T-cell (primary cell): ENCODE measurements at places on chromosomes 12 and 14.

DNA sequence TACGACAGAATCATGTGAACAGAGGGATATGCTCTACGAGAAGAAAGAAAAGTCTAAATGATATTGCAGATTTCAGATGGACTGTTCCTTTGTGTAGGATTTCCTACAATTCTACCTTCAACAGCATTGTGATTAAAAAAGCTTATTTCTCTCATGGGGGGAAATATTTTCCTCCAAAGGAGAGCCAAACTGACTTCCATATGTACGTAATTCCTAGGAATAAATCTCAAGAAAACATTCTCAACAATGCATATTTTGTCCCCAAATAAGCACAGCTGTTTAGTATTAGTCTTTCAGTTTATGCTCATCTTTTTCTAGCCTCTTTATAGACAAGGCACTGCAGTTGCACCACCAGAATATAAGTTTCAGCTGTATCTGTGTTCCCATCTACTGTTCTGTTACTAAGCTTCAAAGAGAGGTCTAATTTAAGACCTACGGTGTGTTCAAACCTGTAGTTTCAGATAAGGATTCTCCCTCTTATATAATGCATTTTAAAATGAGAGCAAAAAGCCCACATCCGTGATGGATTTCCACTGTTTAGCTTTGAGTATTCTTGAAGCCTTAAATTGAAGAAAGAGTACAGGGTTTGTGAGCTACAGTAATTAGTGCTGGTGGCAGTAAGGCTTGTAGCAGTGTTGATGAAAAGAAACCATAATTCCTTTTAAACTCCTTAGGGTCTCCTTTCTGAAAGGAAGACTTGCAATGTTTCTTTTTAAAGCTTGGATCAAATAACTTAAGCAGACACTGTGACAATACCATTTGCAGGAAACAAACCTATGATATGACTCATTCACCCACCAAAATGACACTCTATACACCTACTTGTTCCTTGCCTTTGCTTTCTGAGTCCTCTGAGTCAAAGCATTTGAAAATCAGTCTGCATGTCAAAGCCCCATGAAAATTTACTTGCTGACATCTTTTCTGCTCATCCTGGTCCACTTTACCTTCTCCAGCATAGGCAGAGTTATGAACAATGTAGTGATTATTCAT is 754.1 kb downstream of the NOVA1 start:
- DNase-seq = no peak

DNA sequence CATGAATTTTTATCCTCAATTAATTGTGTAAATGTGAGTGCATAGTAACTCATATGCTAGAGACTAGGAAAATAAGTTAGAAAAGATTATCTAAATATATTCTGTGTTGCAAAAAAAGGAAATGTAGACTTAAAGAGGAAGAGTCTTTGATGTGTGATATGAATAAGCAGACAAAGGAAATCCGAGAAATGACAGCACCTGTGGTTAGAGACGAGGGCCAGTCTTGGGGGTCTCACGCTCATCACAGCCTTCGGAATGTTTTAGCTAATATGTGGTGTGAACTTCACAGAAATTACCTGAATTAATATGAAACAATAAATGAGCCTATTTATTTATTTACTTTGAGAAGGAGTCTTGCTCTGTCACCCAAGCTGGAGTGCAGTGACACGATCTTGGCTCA is 11.6 kb downstream of the ATP6V0A2 start:
- no peak for DNase-seq

DNA sequence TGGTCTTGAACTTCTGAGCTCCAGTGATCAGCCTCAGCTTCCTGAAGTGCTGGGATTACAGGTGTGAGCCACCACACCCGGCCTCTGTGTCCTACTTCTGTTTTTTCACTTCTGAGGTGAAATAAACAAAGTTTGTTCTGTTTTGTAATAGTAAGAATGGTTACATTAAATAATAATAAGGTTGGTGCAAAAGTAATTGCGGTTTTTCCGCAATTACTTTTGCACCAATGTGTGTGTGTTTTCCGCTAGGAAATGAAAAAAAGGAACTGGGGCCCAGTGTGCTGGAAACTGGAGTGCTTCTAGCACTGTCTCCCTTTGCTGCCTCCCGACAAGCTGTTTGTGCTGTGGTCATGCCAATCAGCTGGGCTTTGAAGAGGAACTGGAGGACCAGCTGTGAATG is 140.9 kb downstream of the NTS start:
- DNase-seq = no peak

DNA sequence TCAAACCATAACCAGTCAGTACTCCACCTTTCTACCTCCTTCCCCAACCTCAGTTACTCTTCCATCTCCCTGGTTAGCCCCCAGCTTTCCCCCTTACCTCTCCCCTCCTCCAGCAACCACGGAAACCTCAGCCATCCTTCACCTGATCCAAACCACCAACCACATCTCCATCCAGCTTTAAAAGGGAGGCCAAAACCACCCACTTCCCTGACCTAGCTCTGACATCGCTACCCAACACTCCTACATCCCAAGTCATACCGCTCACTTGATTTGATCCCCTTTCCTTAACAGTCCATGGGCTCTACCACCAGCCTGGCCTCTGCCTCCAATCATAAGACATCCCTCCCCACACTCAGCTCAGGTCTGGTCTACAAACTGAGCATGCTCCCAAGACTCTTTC is 1.5 kb downstream of the RAB35 start:
- no peak for DNase-seq

GRCh38 chr14:90675399-90675798 is 140.8 kb downstream of the TTC7B start:
- no peak for DNase-seq

- DNase-seq = peak; percentile 71
Observed at GRCh38 chr12:52082988-52083637, 3.6 kb downstream of the SMIM41 start.

DNA sequence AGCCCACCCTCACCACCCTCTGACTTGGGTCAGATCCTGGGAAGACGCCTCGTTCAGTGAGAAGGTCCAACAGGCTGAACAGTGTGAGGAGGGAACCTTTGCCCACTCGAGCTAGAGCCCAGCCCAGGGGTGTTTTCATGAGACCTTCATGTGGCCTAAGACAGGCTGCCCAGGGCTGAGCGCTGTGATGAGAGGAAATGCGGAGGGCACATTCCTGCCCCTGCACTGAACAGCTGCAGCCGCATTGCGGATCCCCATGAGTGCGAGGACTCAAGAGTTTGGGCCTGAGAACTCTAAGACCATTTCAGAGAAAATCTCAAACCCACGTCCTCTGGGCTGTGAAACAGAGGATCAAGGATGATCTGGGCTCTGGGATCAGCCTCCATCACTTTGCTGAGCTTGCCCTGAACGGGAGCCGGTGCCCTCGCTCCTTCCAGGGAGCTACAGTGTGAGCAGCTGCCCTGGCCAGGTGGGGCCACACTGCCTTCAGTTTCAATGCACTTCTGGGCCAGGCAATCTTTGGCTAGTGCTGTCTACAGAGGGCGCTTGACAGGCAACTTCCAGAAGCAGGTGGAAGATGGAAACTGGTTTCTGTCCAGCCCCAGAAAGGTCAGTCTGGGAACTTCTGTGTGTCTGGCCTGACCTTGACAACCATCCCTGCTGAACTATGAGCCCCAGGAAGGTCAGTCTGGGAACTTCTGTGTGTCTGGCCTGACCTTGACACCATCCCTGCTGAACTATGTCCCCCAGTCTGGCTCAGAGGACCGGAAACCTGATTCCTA is 43.5 kb upstream of the P2RX7 start:
- DNase-seq = no peak

DNA sequence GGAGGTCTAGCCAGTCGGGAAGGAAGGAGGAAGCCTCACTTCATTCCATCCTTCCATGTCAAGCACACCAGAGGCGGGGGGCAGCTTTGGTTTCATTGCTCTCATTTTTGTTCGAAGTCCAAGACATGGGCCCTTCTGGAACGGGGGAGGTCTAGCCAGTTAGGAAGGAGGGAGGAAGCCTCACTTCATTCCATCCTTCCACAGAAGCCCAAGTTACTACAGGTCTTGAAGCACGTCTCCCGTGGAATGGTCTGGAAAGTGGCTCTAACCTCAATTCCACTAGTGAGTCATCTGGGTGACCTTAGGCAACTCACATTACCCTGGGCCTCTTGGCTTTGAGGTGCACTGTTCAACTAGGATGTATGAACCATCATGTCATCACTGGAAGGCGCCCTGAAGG is 156.3 kb downstream of the NTF3 start:
- no peak for DNase-seq

DNA sequence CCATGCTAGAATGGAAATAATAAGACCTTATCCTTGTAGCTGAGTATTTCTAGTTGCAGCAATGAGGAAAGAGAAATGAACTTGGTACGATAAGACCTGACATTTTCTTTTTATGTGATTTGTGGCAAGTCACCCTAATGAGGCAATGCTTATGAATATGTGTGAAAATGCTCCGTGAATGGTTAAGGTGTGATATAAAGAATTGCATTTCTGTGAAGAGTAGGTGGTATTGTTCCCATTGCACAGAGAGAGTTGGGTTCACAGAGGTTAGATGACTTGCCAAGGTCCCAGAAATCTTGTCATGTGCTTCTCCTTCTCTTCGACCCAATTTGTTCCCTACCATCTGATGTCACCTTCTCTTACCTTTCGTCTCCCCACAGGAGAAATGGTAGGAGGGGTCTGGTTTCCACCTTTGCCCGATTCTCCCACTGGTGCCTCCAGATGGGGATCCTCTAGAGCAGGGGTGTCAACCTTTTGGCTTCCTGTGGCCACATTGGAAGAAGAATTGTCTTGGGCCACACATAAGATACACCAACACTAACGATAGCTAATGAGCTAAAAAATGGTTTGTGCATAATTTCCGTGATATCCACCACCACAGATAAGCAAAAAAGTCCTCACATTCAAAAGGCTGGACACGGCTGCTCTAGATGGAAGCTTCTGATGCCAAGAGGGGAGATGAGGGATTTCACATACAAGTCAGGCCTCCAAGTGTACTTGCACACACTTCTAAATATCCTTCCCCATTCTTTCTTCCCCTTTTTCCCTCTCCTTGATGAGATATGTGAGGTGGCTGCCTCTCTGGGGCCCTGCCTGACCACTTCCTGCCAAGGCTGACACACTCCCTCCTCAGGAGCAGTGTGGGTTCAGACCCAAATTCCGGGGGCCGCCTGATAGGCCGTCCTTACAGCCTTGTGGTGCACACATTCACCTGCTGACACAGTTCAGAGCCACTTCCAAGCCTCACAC is 96.1 kb downstream of the PLXNC1 start:
- DNase-seq = peak; percentile 12

DNA sequence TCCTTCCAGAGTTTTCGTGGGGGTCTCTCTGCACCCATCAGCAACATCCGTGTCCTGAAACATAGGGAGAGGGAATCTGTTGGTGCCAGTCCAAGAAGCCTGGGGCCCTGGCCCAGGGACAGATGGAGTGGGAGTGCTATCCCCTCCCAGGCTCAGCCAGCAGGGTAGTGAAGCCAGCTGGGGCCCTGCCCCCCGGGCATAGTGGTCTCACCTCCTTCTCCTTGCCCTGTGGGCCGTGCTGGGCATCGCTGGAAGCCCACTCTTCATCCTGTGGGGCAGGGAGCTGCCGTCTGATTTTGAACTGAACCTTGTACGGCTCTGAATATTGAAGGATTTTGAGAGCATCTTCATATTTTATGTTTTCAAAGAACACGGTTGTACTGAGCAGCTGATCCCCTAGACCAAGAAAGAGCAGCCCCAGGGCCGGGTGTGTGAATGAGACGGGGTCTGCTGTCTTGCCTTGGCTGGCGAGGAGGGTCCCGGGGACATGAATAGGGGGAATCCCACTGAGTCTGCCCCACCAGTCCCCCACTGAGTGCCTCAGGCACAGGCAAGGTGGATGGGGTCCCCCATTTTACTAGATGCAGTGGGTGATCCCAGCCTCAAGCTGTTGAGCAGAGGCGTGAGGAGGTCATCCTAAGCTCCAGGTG is 23.3 kb downstream of the AHNAK2 start:
- no peak for DNase-seq

DNA sequence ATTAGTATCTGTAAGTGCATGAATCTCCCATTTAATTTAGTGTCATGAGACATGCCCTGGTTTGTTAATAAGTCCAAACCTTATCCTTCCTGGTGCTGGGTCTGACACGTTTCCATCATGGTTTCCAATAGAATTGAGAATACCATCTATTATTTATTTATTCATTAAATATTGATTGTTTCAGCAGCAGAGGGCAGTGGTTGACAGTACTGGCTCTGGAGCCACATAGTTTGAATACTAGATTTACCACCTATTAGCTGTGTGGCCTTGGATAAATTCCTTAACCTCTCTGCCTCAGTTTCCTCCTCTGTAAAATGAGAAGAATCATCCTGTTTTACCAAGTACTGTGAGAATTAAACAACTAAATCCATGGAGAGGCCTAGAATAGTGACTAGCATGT is 941 bp upstream of the STAB2 start:
- no peak for DNase-seq

- peak; percentile 87 for DNase-seq
Observed at GRCh38 chr12:9741726-9742125, 8.8 kb upstream of the CLECL1 start.

GRCh38 chr14:68564826-68565759 is 227.8 kb downstream of the ZFP36L1 start:
- no peak for DNase-seq

DNA sequence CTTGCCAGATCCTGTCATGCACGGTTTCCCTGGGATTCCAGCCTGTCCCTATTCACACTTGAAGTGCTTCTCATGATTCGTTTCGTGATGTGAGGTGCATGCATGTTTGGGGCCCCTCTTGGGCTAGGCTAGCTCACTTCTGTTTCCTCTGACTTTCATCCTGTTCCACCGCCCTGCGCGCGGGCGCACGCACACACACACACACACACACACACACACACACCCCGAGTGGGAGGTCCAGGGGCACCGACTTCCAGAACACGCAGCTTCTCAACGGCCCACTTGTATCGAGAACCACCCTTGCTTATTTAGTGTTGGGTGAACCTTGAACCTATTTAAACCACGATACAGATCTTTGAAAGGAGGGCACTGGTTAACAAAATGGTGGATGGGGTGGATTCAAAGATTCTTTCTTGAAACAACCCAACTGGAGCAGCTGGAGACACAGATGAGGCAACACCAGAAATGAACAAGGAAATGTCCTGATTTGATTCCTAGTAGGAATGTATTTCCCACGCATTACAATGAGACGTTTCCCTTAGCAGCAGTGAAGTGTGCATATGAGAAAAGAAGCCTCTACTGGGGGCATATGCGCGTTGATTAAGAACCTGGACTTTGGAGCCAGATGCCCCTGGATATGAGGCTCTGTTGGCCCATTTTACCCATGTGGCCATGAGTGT is 16.3 kb downstream of the ELK3 start:
- DNase-seq = peak; percentile 36

GRCh38 chr12:51430196-51430895 is 5.7 kb downstream of the SLC4A8 start:
- no peak for DNase-seq

DNA sequence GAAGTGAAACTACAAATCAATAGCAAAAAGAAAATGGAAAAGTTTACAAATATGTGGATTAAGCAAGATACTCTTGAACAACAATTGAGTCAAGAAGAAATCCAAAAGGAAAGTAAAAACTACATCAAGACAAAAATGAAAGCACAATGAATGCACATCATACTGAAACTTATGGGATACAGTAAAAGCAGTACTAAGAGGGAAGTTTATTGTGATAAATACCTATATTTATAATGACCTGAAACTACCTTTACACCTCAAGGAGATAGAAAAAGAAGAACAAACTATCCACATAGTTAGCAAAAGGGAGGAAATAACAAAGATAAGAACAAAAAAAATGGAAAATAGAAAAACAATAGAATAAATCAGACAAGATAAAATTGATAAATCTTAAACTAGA is 375.0 kb downstream of the TRHDE start:
- no peak for DNase-seq
